ENCODE measurements at places on chromosomes 2 and 18.

DNA sequence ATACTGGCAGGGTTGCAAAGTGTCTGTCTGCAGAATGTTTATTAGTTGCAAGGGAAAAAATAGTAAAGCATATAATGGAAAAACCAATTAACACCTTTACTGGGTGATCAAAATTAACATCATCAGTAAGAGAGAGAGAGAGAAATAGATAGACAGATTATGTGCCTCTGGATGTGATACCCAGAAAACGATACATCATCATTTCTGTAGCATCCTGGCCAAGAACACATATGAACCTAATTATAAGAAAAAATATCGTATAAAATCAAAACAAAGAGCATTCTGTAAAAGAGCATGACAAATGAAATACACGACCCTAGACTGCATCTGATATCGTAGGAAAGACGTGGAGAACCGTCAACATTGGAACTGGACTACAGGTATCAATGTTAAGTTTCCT, 64.6 kb downstream of the SMC6 start:
- DNase-seq = no peak

DNA sequence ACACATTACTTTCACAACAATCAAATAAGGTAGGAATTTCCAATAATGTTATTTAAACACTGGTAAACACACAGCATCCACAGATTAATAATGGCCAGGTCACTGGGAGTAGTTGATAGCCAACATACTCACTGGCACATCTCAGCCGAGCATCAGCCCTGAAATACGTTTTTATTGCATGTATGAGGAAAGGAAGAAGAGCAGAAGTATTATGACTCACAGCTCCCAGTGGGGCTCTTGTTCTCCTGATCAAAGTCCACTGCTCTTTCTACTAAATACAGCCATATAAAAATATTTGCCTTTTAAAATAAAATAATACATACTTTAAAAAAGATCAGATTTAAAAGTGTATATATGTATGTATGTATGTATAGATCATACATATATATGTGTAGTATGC, 999.6 kb downstream of the SUCLG1 start:
- DNase-seq = no peak

GRCh38 chr2:71474116-71474743, 20.9 kb downstream of the DYSF start:
- no peak for DNase-seq

GRCh38 chr2:237194906-237195305, 109.2 kb downstream of the COPS8 start:
- no peak for DNase-seq

- DNase-seq = no peak
Measured at GRCh38 chr2:49936965-49937364, 782.6 kb upstream of the FSHR start.

- peak; percentile 59 for DNase-seq
Measured at GRCh38 chr2:10097352-10098148, 17.3 kb upstream of the CYS1 start.

DNA sequence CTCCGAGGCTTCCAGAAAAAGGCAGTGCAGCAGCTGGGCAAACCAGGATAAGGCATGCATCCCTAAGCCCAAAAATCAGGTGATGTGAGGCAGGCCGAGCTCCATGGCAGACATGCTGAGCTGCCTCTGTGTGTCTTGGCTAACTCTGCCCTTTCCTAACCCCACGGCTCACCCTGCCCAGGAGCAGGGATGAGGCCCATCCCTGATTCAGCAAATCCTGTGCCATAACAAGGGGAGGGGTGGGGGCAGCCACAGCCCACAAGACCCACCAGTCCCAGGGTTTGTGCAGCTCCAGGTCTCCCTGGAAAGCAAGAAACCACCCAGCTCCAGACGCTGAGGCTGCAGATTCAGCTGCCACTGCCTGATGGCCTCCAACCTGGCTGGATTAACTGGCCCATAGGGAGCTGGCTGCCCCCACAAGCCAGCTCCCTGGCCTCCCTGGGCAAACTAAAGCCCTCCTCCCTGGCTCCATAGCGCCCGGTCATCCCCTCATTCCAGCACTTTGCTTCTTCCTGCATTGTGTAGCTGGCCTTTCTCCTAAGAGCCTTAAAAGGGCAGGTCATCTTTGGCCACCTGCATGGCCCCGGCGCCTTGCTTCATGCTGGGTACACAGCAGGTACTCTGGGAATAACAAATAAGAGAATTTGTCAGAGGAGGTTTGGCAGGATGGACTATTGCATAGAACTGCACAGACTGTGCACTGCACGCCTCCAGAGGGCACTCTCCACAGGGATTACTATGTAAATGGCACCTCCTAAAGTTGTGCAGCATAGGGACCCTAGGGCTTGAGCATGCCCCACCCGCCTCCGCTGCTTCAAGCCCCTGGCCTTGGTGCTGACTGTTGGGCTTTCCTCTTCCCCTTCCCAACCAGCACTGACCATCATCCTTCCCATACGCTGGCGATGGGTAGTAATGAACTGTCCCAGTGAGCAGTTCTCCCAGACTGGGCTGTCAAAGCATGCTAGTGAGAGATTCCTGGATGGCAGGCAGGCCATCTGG, 10.7 kb downstream of the STEAP3 start:
- DNase-seq = no peak

DNA sequence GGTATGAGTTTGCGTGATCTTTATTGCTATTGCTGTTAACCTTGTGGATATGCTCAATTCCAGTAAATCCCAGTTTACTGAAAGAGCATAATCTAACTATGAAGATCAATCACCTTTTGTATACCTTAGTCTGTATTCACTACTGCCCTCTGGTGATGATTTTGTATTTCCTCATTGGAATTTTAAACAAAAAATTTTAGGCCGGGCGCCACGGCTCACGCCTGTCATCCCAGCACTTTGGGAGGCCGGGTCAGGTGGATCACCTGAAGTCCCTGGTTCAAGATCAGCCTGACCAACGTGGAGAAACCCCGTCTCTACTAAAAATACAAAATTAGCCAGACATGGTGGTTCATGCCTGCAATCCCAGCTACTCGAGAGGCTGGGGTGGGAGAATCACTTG, 5.1 kb downstream of the COMMD1 start:
- DNase-seq = peak; percentile 14

DNA sequence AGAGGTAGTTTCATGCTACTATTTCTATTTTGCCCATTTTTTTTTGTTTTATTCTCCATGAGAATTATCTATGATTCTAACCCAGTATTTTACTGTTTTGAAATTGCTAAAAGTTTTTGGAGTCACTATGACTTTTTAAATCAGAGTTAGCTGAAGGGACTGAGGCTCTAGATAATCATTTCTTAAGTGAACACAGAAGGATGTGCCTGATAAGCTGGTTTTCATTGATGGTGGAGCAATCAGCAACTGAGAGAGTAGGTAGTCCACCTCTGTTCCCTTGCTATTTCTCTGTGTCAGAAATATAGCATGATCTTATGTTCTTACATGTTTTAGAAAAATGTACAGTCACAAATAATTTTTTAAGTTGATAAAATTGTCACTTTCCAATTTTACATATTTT, 59.4 kb downstream of the CCDC138 start:
- DNase-seq = no peak

- DNase-seq = no peak
Measured at GRCh38 chr2:20213651-20214565, 11.0 kb downstream of the SDC1 start.

- DNase-seq = no peak
Measured at GRCh38 chr2:172555272-172555521, 693 bp upstream of the PDK1 start.

DNA sequence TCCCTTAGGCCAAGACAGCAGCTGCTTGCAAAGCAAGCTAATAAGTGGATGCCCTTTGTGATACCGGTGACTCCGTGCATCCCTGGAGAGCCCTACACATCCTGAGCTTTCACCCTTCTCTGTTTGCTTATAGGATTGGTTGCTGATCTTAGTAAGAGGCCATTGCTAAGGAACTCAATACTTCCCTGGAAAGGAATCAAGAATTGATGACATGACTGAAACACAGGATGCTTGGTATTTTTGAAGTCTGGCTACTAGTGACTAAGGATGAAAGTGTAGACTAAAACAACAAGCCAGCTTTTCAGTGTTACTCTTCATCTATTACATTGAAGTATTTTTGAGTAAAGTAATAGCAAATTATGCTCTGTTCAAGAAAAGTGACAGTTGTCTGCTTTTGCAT, 123.0 kb upstream of the SERPINE2 start:
- peak; percentile 33 for DNase-seq

DNA sequence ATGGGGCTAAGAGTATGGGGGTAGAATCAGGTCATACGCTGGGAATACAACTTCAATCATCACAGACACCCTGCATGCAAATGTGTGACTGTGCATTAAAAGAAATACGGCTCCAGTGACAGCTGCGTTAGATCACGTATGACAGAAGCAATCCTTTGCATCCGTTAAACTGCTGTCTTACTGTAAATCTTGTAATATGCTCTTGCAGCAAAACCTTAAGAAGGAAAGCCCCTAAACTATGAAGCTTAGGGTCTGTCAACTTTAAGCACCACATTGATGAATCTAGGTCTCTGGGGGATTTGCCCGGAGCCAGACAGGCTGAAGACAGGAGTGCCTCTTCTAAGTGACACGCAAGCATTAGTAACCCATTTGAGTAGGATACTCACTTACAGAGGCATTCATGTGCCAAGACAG, 84.7 kb upstream of the EML6 start:
- DNase-seq = peak; percentile 54

DNA sequence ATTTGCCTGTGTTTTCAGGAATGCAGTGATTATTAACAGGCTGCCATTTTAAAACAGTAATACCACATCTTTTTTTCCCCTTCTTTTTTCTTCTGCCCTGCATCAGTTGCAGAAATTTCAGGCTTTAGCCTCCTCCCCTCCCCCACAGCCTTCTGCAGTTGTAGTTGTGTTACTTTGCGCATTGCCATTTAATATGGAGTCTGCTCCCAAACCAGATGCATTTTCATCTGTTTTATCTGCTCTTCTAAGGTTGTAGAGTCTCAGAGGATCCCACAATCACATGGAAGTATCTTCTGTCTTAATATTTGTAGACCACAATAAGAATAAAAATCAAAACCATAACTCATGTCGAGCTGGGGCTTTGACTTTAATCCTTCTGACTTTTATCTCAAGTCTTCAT, 3.8 kb downstream of the ASXL3 start:
- DNase-seq = no peak
